ENCODE measurements at places on chromosomes 12 and 14. TPM values are rescaled to one million over a fixed set of nuclear protein-coding genes. Genes with fewer than 3 reads are reported as not detected.

Gene DHRS2
- 1.3 TPM for total RNA-seq

Gene CCDC175
- not detected for total RNA-seq

Gene NEDD8
- total RNA-seq: 162 TPM

Gene MTERF2
- total RNA-seq: 3.9 TPM

Gene IQSEC3
- total RNA-seq: 0.59 TPM

Gene DDIT3
- total RNA-seq: 96.8 TPM

Gene BATF
- not detected for total RNA-seq

Gene KRT77
- total RNA-seq: not detected

Gene NOVA1
- total RNA-seq: under 0.01 TPM

Gene ARMH4
- total RNA-seq: 11.3 TPM

Gene PRIMA1
- total RNA-seq: not detected

Gene KRT85
- total RNA-seq: not detected

Gene DNAJC22
- total RNA-seq: 1.2 TPM

Gene FOXG1
- under 0.01 TPM for total RNA-seq

Gene KRT83
- total RNA-seq: not detected
